ENCODE measurements at places on chromosomes 7 and 10. TPM values are rescaled to one million over a fixed set of nuclear protein-coding genes. Genes with fewer than 3 reads are reported as not detected.
A peak's percentile ranks its signal among the peaks of the same experiment; 100 is the strongest.

The SPRN gene
- not detected for total RNA-seq

The PRPS1L1 gene
- total RNA-seq, result not detected

The ANXA8 gene
- total RNA-seq, result 0.12 TPM

The DNAH11 gene
- total RNA-seq, result 1.7 TPM

The EN2 gene
- total RNA-seq, result not detected

The HTR7 gene
- not detected for total RNA-seq

The NACAD gene
- total RNA-seq, result 0.05 TPM

The CYP3A4 gene
- not detected for total RNA-seq

GRCh38 chr7:4604456-4604940, 77.6 kb upstream of the FOXK1 start:
- H3K36me3 ChIP-seq, result no peaks in the 10 kb centered on the region
- no peak overlapping the region for H3K4me3 ChIP-seq
- DNase-seq, result no peak
- H3K27ac ChIP-seq, result no peak overlapping the region
- H3K27me3 ChIP-seq, result no peaks in the 10 kb centered on the region

DNA sequence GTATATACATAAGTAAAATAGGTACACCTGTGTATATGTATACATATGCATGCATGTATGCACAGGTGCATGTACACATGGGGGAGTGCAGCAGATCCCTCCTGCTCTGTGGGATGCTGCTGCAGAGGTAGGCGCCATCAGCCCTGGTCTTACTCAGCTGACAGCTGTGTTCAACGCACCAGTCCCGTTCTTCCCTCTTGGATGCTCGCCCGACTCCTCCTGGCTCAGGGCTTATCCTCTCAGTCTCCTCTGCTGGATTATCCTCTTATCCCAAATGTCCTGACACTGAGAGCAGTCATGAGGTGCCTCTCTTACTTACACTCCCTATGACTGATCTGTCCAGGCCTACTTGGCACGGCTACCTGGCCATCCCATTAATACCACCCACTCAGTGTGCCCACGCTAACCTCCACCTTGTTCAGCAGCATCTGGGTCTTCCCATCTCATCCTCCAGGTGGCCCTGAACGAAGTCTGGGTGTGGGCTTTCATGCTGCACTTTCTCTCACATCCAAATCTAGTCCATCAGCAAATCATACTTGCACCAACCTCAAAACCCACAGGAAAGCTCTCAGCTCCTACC, 357.1 kb downstream of the TCERG1L start:
- no peaks in the 10 kb centered on the region for H3K4me1 ChIP-seq
- no peak overlapping the region for H3K27ac ChIP-seq
- peaks cover 2% of the 10 kb centered on the region for H3K27me3 ChIP-seq
- H3K4me3 ChIP-seq, result no peak overlapping the region
- no peaks in the 10 kb centered on the region for H3K36me3 ChIP-seq

DNA sequence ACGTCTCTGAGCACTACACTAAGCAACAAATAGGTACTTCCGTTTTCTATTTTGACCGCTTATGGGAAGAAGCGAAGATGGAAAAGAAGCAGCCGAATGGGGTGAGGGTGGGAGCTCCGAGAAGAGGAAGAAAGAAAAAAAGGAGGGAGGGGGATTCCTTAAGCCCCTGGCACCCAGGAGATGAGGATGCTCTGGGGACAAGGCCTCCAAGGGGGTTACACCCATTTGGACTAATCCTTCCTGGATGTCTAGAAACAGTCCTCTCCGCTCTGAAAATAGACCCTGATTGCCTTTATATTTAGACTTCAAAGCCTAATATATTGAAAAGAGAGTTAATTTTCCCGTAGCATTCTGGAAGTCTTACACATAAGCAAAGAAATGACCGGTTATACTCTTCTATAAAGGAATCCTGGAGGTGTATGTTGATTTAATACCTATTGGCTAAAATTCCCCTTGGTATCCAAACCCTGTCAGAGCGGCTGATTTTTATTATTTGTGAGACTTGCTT, 676 bp upstream of the HTR7 start:
- H3K27ac ChIP-seq, result no peak overlapping the region
- peaks cover 17% of the 10 kb centered on the region for H3K4me1 ChIP-seq
- no peak for DNase-seq
- H3K27me3 ChIP-seq, result peaks cover 76% of the 10 kb centered on the region
- H3K4me3 ChIP-seq, result peak overlapping the region; percentile 81

- H3K4me3 ChIP-seq, result no peak overlapping the region
- H3K27me3 ChIP-seq, result no peaks in the 10 kb centered on the region
- no peaks in the 10 kb centered on the region for H3K36me3 ChIP-seq
- H3K4me1 ChIP-seq, result no peaks in the 10 kb centered on the region
- H3K27ac ChIP-seq, result no peak overlapping the region
Observed at GRCh38 chr10:48246501-48246900, 28.0 kb downstream of the FRMPD2 start.

DNA sequence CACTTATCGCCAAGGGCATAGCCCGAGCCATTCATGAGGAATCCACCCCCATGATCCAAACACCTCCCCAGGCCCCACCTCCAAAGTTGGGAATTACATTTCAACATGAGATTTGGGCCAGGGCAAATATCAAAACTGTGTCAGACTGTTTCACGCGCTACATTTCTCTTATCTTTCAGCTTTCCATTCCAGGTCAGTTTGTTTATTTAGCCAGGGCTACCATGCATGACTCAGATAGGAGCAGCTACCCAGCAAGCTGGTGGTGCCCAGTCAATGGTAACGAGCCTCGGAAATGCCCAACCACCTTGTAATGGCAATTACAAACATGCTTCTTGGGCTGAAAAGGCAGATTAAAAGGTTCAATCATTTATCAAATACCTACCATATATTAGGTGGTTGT, 43.6 kb upstream of the BAMBI start:
- no peak overlapping the region for H3K4me3 ChIP-seq
- no peaks in the 10 kb centered on the region for H3K4me1 ChIP-seq
- peaks cover 2% of the 10 kb centered on the region for H3K27me3 ChIP-seq
- H3K36me3 ChIP-seq, result no peaks in the 10 kb centered on the region
- H3K27ac ChIP-seq, result no peak overlapping the region
- no peak for DNase-seq

GRCh38 chr7:73822319-73823173, 8.2 kb upstream of the CLDN4 start:
- H3K27me3 ChIP-seq, result peaks cover 16% of the 10 kb centered on the region
- no peaks in the 10 kb centered on the region for H3K36me3 ChIP-seq
- no peak overlapping the region for H3K27ac ChIP-seq
- no peak for DNase-seq
- no peak overlapping the region for H3K4me3 ChIP-seq
- peaks cover 5% of the 10 kb centered on the region for H3K4me1 ChIP-seq

- H3K27me3 ChIP-seq, result peaks cover 11% of the 10 kb centered on the region
- H3K36me3 ChIP-seq, result no peaks in the 10 kb centered on the region
- peaks cover 13% of the 10 kb centered on the region for H3K4me1 ChIP-seq
- H3K4me3 ChIP-seq, result peak overlapping the region; percentile 43
- peak; percentile 84 for DNase-seq
- H3K27ac ChIP-seq, result peak overlapping the region; percentile 64
Observed at GRCh38 chr7:76291351-76292212, 10.9 kb upstream of the HSPB1 start.

DNA sequence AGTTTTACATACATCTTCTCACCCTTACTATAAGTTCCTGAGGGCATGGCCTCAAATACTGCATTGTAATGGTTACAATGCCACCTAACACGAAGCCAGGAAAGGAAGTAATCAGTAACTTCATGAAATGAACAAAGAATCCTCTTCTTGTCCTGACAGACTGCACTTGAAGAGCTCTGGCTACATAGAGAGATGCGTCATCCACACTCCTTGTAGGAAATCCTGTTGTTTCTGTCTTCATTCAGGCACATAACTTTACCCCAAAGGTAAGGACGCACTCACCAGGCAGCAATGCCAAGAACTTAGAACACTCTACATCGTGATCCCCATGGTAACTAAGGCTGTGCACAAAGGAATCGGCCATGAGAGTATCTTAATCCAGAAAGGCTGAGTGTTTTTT, 80.3 kb upstream of the ARID5B start:
- H3K27me3 ChIP-seq, result peaks cover 2% of the 10 kb centered on the region
- no peak overlapping the region for H3K27ac ChIP-seq
- no peaks in the 10 kb centered on the region for H3K4me1 ChIP-seq

DNA sequence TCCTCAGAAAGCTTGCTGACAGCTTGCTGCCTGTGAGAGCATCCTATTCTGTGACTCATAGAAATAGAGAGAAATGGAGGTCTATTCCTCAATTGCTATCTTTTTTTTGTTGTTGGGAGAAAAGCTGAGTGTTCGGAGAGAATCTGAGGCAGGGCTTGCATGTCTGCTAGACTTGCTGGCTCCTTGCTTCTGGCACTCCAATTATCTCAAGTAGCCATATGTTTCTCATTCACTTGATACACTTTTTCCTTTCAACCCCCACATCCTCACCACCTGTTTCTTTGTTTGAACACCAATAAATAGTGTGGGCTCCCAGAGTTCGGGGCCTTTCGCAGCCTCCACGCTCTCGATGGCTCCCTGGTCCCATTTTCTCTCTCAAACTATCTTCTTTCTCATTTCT, 172.2 kb downstream of the SH2D4B start:
- H3K4me1 ChIP-seq, result no peaks in the 10 kb centered on the region
- no peaks in the 10 kb centered on the region for H3K27me3 ChIP-seq
- no peak for DNase-seq
- H3K27ac ChIP-seq, result no peak overlapping the region
- H3K36me3 ChIP-seq, result no peaks in the 10 kb centered on the region

DNA sequence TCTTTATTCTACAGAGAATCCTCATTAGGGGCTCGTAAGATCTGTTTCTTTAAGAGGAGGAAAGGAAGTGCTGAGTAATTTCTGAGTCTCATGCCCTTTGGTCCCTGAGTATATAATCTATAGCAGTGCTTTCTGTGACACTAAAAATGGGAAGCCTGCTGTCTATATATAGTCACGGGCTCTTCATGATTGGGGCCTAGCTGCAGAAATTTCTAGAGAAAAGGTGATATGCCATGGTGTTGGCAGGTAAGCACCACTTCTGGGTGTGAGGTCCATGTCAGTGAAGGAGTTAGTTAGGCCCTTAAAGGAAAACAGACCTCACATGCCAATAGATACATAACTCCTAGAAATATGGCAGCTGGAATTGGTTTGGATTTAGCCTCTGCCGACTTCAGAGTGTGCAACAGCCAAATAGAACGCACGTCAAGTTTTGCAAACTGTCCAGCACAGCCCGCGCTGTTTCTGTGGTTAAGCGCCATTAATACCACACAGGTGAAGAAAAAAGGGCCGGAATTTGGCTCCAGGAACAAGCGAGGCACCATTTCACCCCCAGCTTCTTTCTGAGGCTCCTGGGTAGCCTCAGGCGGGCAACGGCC, 123.2 kb downstream of the TACC2 start:
- H3K36me3 ChIP-seq, result no peaks in the 10 kb centered on the region
- DNase-seq, result no peak
- H3K4me3 ChIP-seq, result no peak overlapping the region
- H3K4me1 ChIP-seq, result no peaks in the 10 kb centered on the region

DNA sequence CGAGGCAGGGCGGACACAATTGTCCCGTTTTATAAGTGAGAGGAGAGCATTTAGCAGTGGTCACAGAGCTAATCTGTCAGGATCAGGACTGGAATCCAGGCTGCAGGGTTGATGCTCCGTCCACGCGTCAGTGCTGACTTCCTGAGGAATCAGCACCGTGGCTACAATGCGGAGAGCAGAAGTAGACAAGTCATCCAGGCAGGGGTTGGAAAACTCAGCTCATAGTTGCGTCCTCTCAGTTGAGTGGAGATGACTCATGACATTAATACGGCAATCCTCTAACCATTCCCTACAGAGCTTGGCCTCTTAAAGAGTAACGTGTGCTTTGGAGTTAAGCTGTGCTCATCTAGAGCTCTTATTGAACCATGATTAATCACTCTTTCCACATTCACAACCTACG, 17.1 kb upstream of the HTR5A start:
- H3K36me3 ChIP-seq, result no peaks in the 10 kb centered on the region
- no peaks in the 10 kb centered on the region for H3K4me1 ChIP-seq
- DNase-seq, result no peak
- H3K27me3 ChIP-seq, result peaks cover 9% of the 10 kb centered on the region
- no peak overlapping the region for H3K27ac ChIP-seq
- H3K4me3 ChIP-seq, result no peak overlapping the region

DNA sequence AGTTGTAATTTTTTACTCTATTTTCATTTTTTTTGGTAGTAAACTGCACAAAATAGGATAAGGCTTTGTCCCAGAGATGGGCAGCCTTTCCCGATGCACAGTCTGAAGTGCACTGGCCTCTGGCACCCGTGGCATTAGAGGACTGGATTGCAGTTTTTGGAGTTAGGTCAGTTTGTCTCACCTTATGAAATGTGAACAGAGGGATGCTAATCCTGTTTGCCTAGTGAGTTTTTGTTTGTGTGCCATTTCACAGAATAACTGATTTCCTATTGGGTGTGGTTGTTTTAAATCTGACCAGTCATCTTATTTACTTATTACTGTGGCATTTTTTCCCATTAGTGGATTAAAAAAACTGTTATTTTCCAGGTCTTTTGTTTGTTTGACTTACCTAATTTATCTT, 109.5 kb upstream of the GATA3 start:
- H3K27ac ChIP-seq, result no peak overlapping the region
- H3K4me1 ChIP-seq, result peaks cover 5% of the 10 kb centered on the region
- DNase-seq, result no peak
- H3K36me3 ChIP-seq, result no peaks in the 10 kb centered on the region

- no peaks in the 10 kb centered on the region for H3K27me3 ChIP-seq
- no peak overlapping the region for H3K4me3 ChIP-seq
- H3K27ac ChIP-seq, result no peak overlapping the region
- peaks cover 27% of the 10 kb centered on the region for H3K36me3 ChIP-seq
- DNase-seq, result no peak
- no peaks in the 10 kb centered on the region for H3K4me1 ChIP-seq
Observed at GRCh38 chr7:107697321-107698049, 36.9 kb downstream of the SLC26A4 start.

- H3K27me3 ChIP-seq, result no peaks in the 10 kb centered on the region
- no peaks in the 10 kb centered on the region for H3K36me3 ChIP-seq
- H3K4me3 ChIP-seq, result no peak overlapping the region
- DNase-seq, result no peak
- H3K27ac ChIP-seq, result no peak overlapping the region
- H3K4me1 ChIP-seq, result no peaks in the 10 kb centered on the region
Observed at GRCh38 chr7:33593611-33594010, 311.7 kb upstream of the BMPER start.

GRCh38 chr7:129006636-129007414, 48.1 kb downstream of the TNPO3 start:
- peaks cover 47% of the 10 kb centered on the region for H3K36me3 ChIP-seq
- no peak for DNase-seq
- H3K4me3 ChIP-seq, result no peak overlapping the region
- no peaks in the 10 kb centered on the region for H3K27me3 ChIP-seq
- H3K27ac ChIP-seq, result no peak overlapping the region

DNA sequence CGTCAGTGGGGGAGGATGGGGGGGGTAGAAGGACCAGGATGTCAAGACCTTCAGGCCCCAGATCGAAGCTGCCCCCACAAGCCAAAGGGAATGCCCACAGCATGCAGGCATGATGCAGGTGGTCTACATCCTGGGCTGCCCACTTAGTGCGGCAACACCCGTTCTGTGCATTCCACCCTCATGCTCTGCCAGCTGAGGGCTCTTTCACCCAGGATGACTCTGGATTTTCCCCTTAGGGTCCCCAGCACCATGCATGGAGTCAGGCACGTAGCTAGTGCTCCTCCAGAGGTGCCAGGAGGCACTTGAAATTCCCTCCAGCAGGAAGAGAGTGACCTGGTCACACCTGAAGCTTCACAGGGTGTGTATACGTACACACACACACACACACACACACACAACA, 66.2 kb downstream of the SH3PXD2A start:
- DNase-seq, result no peak
- H3K36me3 ChIP-seq, result no peaks in the 10 kb centered on the region
- peaks cover 10% of the 10 kb centered on the region for H3K27me3 ChIP-seq
- H3K27ac ChIP-seq, result no peak overlapping the region
